ENCODE measurements at places on chromosomes 1 and 21.
A peak's percentile ranks its signal among the peaks of the same experiment; 100 is the strongest.

GRCh38 chr1:232472485-232473041, 157.4 kb downstream of the SIPA1L2 start:
- ATAC-seq = peak; percentile 45

GRCh38 chr1:85494904-85495266, 29.9 kb upstream of the DDAH1 start:
- ATAC-seq = no peak

- ATAC-seq = no peak
Observed at GRCh38 chr1:59598120-59598440, 216.7 kb upstream of the HOOK1 start.

GRCh38 chr1:12052008-12052573, 11.0 kb upstream of the TNFRSF8 start:
- ATAC-seq = peak; percentile 93

DNA sequence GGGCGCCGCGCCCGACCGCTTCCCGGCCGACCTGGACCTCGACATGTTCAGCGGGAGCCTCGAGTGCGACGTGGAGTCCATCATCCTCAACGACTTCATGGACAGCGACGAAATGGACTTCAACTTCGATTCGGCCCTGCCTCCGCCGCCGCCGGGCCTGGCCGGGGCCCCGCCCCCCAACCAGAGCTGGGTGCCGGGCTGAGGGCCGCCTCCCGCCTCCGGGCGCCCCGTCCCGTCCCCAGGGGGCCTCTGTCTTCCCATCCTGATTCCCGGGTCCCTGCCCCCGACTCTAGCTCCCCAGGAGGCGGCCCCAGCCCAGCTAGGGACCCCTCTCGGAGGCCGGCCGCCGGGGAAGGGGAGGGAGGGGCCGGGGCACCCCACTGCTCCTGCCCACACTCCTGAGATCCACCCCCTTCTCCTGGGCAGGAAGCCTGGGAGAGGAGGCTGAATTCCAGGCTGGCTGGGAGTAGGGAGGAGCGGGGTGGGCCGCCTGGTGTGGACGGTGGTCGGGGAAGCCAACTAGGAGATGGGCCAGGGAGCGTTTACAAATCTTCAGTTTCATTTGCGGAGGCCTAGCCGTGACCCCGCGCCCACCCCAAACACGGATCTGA, 21.4 kb downstream of the FOXO6 start:
- ATAC-seq = peak; percentile 41

DNA sequence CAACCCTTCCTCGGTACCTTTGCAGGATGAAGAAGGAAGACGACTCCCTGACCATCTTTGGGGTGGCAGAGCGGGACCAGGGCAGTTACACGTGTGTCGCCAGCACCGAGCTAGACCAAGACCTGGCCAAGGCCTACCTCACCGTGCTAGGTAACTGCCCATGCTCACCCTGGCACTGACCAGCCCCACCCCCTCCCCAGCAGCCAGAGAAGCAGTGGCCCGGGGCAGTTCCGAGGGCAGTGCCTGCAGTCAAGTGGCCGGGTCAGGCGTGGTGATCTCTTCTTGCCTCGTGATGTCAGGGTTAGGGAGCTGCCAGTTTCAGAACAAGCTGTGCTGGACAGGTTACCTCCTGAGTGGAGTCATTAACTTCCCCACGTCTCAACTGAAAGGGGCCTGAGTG, 66.4 kb upstream of the CNTN2 start:
- ATAC-seq = no peak

DNA sequence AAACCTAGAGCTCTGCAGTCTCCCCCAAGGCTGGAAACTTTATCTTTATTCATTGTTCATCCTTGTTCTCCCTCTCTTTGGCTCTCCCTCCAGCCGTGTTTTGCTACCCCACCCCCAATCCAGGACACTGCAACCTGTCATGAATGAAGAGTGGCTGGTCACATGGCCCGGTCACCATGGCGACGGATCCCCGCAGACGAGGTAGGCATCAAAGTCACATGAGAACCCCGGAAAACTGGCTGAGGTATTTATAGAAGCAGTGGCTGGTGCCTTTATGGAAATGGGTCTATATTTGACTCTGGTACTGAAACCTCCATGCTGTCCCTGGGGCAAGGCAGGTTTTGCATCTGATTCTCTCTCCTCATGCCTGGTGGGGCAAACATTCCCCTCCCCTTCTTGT, 13.4 kb upstream of the SLC6A17 start:
- ATAC-seq = peak; percentile 15

GRCh38 chr1:224900062-224900630, 29.3 kb upstream of the DNAH14 start:
- no peak for ATAC-seq

All from motor neuron (in vitro differentiated cells).